T-helper 22 cell (primary cell): ENCODE measurements at places on chromosomes 11 and 22.

DNA sequence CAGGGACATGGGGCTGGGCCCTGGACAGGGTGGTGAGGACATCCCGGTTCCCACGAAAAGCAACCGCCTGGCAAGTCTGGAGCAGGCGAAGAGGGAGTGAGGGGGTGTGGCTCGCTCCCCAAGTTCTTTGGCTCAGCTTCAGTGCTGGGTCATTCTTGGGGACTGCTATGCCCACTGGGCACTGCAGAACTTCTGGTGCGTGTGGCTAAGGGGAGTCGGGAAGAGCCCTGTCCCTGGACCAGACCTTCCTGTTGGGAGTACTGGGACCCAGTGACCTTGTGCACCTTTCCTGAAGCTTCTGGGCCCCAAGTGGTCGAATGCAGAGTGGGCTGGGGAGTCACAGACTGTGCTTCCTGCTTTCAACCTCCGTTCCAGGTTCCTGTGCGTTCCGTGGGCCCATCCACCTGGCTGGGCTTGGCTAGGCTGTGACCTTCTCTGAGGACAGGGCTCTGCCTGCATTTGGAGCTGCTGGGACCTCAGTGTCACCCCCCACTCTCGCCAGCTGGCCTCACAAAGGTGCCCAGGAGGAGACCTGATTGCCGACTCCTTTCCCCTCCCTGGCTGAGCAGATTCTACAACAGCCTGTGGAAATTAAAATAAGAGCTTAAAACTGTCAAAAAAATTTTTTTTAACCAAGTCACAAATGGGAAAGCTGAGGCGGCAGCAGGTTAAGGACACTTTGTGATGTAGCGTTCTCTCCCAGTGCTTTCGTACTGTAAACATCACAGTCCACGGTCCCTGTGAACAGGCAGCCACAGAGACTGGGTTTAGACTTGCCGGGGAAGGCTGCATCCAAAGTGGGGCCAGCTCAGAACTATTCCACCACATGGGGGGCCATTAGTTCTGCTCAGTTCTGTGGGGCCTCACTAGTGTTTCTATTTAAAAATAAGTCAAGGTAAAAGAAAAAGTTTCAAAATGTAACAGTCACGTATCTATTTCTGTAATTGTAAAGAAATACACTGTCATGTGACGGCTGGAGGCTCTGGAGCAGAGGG lies 63.8 kb upstream of the WNT7B start:
- no peak for DNase-seq

DNA sequence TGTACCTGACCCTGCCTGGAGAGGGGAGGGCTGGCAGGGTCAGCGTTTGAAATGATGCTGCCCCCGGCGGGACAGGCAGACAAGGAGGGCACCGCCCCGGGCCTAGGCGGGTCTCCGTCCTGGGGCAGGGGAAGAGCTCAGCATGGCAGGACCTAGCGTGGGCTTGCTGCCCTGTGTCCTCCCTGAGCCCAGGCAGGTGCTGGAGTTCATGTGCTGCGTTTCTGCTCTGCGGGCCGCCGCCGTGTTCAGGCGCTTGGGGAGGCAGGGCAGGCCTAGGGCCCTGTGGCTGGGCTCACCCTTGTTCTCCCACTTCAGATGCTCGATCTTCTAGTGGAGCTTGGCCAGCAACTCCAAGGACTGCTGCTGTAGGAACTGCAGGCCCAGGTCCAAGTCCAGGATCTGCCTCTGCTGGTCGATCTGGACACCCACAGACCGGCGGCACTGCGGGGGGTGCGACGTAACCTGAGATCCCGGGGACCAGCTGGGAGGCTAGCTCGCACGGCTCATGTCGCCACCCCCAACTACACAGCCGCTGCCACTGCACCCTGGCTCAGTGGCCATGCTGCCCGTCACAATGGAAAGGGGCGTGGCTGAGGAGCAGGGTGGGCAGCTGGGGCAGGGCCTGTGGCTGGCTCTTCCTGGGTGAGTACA lies 84.4 kb downstream of the MED15 start:
- no peak for DNase-seq

GRCh38 chr11:18958221-18958910 lies 19.2 kb upstream of the MRGPRX1 start:
- no peak for DNase-seq

GRCh38 chr11:99522467-99523173 lies 501.9 kb downstream of the CNTN5 start:
- DNase-seq: no peak

DNA sequence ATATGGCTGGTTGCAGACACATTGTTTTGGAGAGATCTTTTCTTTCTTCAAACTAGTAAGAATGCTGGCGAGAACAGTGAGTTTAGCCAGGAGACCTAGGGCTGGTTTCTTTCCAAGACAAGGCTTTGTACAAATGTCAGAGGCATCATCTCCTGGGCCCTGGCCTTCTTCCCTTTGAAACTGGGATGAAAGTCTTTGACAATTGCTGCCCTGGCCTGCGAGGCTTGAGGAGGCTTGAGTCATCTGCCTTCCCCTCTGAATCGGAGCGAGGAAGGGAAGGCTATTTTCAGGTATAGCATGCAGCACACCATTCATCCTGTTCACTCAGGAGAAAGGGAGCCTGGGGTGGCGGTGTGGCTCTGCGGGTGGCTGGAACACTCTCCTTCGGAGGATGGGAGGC lies 21.5 kb upstream of the PARVG start:
- DNase-seq: no peak

- no peak for DNase-seq
Measured at GRCh38 chr22:48944751-48945620, 882.7 kb downstream of the BRD1 start.

GRCh38 chr22:21014726-21015465 lies at the start of gene P2RX6:
P2RX6 (plus strand) TSS chr22:21015165; CDS start chr22:21015175, 10 bp downstream.
- no peak for DNase-seq

- DNase-seq: no peak
Measured at GRCh38 chr11:57057561-57057960, 68.8 kb downstream of the OR5AK2 start.

- no peak for DNase-seq
Measured at GRCh38 chr11:69131644-69132300, 24.0 kb upstream of the SMIM38 start.

DNA sequence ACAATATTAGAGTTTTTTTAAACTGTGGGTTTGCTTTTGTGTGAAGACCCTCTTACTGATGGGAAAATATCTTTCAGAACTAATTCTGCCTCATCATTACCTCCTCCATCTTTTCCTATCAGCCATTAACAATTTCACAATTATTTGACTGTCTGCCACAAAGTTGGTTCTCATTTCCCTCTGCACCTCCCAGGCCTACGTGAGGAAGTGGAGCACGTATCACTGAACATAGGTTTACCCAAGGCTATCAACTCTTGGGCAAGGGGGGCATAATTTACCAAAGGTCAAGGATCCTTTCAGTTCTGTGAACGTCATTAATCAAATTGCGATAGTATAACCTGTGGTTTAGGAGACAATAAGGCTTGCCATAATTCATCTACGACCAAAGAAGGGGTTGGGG lies 60.0 kb downstream of the LIF start:
- no peak for DNase-seq

- DNase-seq: no peak
Measured at GRCh38 chr22:44142421-44143104, 38.2 kb upstream of the PARVG start.

DNA sequence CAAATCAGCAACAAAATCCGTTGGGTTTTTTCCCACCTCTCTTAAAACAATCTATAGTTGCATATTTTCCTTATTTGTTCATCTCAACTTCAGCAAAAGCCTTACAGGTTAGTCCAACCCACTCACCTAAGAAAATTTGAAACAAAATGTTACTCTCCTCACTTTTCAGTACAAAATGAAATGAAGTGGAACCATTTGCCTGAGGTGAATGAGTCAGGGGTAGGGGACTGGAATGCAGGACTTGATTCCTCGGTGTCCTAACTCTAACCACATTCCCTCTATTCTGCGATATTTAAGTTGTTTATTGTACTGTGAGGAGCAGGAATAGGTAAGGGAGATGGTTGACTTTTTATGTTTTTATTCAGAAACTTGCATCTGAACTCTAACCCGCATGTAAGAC lies 16.4 kb downstream of the ATP5MG start:
- DNase-seq: no peak

- no peak for DNase-seq
Measured at GRCh38 chr11:44623341-44623730, 57.9 kb downstream of the CD82 start.

DNA sequence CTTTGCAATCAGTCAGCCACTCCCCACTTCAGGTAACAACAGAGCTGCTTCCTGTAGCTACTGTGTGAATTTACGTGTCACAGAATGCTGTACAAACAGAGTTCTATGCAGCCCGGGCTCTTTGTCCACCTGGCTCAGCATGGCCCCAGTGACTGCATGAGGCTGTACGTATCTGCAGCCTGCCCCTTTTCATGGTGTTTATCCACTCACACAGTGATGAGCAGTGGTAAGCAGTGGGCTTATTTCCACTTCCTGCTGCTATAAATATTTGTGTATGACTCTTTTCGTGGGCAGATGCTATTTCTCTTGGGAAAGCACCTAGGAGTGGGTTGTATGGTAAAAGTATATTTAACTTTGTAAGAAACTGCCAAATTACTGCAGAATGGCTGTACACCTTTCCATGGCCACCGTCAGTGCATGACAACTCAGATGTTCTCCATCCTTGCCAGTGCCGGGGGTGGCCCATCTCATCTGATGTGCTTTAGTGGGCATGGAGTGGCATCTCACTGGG lies 43.3 kb downstream of the MYEOV start:
- no peak for DNase-seq

DNA sequence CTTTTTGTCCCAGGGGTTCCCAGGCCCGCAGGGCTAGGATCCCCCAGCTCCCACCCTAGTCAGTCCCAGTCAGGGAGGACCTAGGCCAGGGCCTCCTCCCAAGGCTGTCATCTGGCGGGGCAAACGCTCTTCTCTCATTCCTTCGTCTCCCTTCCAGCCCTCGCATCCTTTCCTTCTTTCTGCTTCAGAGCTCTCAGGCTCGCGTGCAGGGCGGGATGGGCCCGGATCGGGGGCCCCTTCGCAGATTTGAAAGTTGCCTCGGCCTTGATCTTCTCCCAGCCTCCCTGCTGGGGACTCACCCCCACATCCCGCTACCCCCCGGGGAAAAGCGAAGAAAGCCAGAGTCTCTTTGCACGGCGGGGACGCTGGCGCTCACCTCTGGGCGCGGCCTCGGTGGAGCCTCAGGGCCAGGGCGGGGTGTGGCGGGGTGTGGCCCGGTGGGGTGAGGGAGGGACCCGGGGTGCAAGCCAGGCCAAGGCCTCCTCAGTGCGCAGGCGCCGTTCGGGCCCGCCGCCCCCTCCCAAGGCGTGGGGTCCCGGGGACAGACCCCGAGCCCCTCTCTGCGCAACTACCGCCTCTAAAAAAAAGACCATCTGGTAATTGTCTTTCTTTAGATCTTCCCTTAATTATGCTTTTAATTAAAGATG lies 14.8 kb upstream of the PAX6 start:
- DNase-seq: no peak

DNA sequence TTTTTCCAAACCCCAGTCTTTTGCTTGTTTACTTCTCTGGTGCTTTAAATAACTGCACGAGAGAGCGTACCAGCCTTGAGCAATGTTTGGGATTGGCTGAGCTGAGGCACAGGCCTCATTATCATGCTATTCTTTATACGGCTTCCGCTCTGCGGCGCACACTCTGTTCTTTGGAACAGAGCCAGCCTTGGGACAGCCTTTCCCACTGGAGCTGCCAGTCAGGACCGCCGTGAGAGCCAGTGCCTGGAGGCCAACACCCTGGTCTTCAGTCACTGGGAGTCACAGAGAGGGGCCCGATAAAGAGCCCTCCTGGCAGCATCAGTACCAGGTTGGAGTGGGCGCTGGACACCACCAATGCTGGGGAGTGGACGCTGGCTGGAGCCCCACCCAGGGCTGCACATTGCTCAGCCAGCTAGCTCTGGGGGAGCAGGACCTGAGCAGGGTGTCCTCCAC lies 125.6 kb downstream of the BCR start:
- no peak for DNase-seq

- DNase-seq: no peak
Measured at GRCh38 chr11:101872171-101872882, 42.5 kb upstream of the CEP126 start.

DNA sequence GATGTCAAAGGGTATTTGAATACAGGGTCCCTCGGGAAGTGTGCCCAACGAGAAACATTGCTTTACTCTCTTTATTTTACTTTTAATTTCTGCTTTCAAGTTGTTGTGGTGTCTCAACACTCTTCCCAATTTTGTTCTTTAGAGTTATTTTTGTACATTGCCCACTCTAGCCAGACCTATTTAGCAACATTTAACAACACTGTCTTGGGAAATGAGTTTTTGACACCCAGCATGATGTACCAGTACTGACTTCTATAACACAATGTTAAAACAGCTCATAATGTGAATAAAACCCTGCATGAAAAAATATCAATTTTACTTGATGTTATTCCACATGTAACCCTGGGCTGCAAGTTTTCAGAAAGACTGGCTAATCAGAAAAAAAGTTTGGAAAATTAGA lies 350.2 kb upstream of the PITPNB start:
- DNase-seq: no peak

- DNase-seq: no peak
Measured at GRCh38 chr11:62816557-62816956, 11.3 kb upstream of the NXF1 start.

DNA sequence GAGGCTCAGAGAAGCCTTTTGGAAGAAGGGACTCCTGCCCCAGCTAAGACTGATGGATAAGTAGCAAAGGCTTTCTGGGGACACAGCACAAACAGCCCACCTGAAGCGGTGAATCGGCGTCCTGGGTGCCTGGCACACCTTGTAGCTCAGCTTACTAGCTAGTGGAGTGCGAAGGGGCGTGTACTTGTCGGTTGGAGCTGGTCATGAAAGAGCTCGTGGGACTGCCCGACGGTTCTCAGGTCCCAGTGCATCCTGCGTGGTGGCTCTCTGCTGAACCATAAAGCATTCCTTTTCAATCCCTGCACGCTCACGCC lies 690 bp upstream of the UVRAG start:
- no peak for DNase-seq

DNA sequence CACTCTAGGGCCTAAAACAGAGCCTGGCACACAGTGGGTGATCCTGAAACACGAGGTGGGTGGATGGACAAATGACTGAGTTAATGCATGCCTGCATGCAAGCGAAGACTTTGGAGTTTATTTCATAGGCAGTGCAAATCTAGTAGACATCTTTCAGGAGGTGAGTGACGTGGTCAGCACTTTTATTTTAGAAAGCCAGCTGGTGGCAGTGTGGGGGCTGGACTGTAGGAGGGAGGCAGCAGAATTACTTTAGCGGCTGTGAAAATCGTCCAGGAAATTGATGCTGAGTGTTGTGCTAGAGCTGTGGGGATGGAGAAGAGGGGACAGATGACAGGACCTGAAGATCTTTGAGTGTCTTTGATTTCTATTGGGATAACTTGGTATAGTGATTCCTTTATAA lies 47.1 kb downstream of the BMAL1 start:
- DNase-seq: no peak

GRCh38 chr22:50145721-50146438 lies 24.7 kb upstream of the PANX2 start:
- no peak for DNase-seq

DNA sequence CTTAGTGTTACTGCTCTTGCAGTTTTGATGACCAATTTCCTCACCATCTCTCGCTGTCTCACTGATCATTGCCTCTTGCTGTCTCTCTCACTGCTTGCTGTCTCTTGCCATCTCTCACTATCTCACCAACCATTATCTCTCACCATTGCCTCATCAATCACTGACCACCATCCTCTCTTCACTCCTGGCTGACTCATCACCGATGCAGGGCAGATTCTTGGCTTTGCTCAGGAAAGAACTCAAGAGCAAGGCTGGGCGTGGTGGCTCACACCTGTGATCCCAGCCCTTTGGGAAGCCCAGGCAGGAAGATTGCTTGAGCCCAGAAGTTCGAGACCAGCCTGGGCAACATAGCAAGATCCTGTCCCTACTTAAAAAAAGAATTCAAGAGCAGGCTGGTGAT lies 66.3 kb upstream of the SYN3 start:
- no peak for DNase-seq
